Stimulated activated CD4-positive, alpha-beta T cell treated with anti-CD3 and anti-CD28 coated beads, Interleukin-12 subunit alpha, Interleukin-12 subunit beta, amount 100 ng/mL, for 24 hours (primary cell): ENCODE measurements at places on chromosomes 2 and 18.

- DNase-seq, result no peak
Measured at GRCh38 chr2:126571403-126571802, 84.6 kb upstream of the GYPC start.

DNA sequence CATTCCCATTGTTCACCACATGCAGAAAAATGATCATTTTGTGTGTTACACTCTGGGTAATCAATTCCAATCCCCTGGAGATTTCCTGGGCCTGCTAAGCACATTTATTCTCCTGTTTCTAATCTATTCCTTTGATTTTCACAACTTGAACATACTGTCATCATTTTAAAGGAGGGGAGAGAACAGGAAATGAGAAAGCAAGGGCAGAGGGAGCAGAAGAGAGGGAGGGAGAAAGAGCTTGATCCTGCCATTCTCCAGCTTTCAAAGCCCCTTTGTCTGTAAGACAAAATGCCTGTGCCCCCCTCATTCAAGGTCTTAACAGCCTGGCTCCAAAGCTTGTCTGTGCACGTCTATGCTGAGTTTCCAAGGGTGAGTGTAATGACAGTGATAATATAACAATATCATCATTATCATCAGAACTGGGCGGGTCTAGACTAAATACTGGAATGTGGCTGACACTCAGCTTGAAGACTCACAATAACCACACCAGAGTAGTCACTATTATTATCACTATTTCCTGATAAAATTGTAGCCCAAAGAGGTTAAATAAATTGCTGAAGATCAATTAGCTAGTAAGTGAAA lies 164.4 kb upstream of the KLHL29 start:
- DNase-seq, result no peak

DNA sequence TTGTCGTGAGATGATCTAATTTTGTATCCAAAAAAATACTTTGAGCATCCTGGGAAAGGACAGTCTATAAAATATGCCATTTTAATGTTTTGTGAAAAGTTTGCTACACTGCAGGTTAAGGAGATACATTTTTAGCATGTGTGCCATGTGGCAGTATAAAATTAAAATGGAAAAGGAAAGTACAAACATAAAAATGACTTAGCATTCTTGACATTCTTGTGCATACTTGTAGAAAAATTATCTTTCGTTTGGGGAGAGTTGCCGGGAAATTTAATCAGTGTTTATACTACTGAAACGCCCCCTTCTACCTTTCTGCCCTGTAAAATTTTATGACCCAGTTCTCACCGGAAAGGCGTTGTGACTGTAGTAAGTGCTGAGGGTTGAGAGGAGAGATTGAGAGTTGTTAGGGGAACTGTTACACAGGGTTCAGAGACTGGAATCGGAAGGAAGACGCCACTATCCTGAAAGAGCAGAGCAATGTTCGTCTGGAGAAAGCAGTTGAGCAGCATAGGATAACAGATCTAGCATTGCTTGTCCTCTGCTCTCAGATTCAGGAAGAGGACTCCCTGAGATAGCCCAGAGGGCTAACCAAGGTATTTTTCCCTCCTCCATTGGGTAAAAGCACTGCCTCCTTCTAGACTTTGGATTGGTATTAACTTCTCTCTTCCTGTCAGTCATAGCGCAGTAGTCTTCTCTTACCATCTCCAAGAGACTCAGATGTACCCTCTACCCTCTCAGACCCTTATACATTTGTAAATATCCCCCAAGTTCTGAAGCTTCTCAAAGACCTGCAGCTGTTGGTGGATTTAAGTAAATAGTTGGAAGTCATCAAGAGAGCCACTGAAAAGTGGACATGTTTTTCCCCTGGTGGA lies 2.7 kb downstream of the CDH20 start:
- DNase-seq, result no peak

- no peak for DNase-seq
Measured at GRCh38 chr2:239312081-239312511, 88.7 kb downstream of the HDAC4 start.

DNA sequence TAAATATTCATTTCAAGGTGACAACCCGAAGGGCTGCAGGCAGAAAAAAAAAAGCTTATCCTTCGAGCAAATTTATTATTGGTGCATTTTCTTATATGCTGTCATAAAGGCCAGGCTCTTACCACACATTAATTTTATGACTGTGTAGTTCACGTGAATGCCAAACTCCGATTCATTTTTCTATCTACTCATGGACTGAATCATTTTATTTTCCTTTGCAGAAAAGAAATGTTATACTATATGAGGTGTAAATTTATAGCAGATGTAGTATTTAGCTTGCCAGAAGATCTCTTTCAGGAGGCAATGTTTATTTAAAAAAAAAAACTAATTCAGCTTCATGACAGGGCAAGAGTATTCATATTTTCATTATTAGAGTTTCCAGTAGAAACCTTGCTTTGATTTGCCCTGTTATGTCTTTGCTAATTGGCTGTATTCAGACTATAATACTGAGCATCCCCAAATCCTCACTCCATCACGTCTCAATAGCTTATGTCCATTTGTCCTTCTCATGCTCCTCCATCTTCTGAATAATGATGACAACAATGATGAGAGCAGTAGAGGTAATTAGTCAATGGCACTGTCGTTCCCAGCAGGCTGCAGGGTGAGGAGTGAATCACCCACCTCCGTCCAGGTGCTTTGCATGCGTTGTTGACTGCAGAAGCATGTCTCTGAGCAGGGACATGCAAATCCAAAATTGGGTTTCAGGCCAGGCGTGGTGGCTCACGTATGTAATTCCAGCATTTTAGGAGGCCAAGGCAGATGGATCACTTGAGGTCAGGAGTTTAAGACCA lies 101.1 kb upstream of the RAB12 start:
- no peak for DNase-seq

DNA sequence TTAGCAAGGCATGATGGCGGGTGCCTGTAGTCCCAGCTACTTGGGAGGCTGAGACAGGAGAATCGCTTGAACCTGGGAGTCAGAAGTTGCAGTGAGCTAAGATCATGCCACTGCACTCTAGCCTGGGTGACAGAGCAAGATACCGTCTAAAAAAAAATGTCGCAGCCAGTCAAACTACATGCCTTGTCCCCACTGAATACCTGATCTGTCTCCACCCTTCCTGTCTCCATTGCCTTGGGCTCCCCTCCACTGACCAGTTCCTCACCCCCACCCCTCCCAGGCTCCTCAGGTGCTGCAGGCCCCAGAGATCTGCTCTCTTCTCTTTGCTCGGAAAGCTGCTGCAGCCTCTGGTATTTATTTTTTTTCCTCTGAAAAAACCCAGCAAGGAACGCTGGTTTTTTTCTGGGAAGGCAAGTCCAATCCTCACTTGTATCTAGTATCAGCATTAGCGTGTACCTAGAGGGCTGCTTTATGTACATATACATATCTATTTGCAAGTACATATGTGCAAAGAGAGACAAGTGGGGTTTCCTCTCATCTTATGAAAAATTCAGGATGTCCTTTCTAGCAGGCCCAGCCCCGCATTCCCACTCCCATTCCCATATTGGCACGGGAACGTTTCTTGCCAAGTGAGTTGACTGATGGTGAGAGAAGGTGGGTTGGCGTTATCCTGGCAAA lies 4.4 kb downstream of the PSD4 start:
- DNase-seq, result no peak

DNA sequence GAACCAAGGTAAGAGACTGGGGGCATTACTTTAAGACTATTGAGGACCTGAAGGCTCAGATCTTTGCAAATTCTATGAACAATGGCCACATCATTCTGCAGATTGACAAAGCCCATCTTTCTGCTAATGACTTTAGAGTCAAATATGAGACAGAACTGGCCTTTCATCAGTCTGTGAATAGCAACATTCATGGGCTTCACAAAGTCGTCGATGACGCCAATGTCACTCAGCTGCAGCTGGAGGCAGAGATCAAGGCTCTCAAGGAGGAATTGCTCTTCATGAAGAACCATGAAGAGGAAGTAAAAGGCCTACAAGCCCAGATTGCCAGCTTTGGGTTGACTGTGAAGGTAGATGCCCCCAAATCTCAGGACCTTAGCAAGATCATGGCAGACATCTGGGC lies 43.8 kb upstream of the SLC4A10 start:
- DNase-seq, result no peak

DNA sequence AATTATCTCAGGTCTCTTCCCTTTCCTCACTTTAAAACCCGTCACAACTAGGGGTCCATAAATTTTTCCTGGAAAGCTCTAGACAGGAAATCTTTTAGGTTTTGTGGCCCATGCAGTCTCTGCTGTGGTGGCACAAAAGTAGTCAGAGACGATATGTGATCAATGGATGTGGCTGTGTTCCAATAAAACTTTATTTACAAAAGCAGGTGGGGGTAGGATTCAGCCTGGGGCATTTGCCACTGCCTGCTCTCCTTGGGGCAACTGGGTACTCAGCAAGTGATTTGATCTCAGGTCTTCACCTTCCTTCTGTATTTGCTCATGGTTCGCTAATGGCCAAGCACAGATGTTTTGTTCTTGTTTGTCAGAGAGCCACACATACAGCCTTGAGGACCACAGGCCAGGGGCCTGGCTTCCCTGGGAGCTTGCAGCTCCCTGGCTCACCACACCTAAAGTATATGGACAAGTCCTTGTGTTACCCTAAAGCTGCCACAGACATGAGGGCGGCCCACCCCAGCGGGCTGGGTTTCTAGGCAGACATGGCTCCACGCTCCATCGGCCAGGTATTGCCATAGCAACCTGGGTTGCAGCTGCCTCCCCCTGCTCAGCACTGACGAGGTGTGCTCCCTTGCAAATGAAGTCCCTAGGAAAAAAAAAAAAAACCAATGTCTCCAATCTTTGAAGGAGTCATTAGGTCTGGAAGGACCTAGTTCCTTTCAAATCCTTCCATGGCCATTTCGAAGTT lies 89.7 kb upstream of the YWHAQ start:
- DNase-seq, result no peak

GRCh38 chr18:49880661-49881060 lies 67.3 kb upstream of the ACAA2 start:
- no peak for DNase-seq

- no peak for DNase-seq
Measured at GRCh38 chr18:10274301-10274700, 180.1 kb upstream of the APCDD1 start.
